ENCODE measurements at places on chromosomes 1 and 21.

DNA sequence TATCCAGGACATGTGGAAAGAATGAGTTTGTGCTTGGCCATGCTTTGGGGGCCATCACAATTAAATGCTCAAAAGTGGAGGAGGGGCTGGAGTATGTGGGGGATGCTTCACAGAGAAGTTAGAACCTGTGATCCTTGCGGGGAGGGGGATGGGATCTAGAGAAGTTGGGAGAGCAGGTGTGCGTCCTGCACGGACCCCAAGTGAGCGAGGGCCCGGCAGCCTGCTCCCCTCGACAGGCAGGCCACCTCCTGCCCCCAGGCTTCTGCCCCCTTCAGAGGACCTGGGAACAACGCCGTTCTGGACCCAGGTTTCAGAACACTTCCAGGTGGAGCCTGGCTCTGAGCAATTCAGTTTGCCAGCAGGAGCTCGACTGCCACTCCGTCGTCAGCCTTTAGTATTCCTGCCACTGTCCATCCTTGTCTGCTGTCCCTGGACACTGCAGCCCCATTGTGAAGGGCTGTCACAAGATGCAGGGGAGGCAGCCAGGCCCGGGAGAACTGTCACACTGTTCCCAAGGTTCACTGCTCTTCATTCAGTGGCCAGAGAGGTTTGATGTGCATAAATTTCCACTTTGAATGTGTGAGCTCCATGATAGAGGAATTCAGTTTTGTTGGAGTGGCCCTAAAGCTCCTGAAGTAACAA is 112.2 kb downstream of the DHRS3 start:
- DNase-seq = no peak

GRCh38 chr1:209241487-209241886 is 342.0 kb upstream of the CAMK1G start:
- no peak for DNase-seq

DNA sequence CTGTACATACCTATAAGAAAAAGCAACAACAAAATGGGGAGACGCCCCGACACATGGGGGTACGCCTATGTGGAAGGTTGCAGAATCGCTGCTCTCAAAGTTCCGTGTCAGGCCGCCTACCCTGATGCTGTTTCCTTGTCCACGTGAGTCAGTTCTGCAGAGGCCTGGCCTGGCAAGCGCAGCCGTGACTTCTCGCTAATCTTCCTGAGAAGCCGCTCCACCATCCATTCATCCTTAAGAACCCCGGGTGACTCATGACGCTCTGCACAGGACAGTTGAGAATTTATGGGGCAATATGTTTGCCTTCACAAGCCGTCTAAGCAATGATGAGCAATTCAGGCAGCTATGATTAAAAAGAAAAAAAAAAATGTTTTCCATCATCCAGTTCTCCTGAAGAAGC is 122.3 kb upstream of the TMPRSS2 start:
- no peak for DNase-seq

DNA sequence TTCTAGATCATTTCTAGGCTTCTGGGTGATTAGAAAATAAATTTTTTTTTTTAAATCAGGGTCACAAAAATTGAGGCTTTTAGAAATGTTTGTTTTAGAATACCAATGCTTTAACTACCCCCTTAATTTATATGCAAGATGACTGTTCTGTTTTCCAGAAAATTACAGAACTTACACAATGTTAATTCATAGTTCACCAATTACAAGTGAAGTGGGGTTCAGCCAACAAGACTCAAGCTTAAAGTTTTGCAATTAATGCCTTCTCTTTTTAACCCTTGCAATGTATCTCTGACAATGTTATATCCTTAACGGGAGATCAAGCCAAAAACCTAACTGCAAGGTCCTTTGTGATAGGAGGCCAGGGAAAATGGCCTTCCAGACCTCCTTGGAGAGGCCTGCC is 5.6 kb downstream of the PRELP start:
- DNase-seq = no peak

GRCh38 chr1:116806245-116806644 is 52.0 kb downstream of the CD2 start:
- DNase-seq = peak; percentile 47
